Muscle of back (tissue), 13 donors: ENCODE measurements at places on chromosomes 2 and 18. TPM values are rescaled to one million over a fixed set of nuclear protein-coding genes. Genes with fewer than 3 reads are reported as not detected.

The DCC gene
- polyA plus RNA-seq, result 0.62 TPM

The MARS2 gene
- 4.1 TPM for polyA plus RNA-seq

The IKZF2 gene
- polyA plus RNA-seq, result 3.8 TPM

GRCh38 chr2:142819411-142819810, 58.1 kb upstream of the KYNU start:
- DNase-seq, result no peak

DNA sequence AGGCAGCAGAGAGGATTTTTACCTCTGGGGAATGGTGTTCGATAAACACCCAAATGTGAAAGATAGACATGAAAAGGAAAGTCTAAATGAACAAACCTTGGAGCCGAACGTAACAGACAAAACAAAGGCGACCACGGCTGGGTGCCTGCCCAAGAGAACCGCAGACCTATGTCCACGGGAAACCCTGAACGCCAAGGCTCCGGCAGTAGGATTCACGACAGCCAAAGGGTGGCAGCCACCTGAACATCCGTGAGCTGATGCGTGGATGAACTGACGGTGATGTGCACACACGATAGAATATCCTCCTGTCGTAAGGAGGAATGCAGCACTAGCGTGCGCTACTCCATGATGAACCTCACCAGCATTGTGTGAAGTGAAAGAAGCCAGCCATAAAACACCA, 85.6 kb downstream of the MBP start:
- DNase-seq, result no peak

DNA sequence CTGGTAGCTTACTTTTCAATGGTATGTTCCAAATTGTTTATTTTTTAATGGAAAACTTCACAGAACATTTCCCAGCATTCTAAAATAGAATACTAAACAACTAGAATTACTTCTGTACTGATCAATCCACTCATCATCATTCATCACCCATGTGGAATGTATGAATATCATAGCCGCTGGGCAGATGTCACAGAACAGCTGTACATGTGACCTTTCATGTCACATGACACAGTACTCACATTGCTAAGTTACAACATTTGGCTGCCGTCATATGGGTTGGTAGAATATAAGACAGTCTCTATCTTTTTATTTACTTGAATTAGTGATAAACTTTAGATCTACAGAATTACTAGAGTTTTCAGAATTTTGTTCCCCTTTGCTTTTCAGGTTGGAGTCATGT, 387.6 kb downstream of the ZEB2 start:
- DNase-seq, result no peak

DNA sequence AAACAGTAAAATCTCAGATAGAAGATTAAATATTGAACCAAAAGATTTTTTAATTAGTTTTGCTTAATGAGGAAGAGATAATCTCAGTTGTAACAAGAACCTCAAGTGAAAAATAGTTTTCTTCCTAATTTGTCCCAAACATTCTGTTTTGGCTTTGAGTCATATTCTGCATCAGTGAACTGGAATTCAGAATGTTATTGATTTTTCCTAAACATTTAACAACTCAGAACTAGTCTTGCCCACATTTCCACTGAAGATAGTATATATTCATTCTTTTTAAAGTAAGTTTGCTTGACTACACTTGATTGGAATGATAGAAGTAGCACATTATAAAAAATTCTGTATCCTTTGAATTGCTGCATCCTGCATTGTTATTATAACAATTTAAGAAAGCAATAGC, 85.7 kb upstream of the UGP2 start:
- peak; percentile 68 for DNase-seq

DNA sequence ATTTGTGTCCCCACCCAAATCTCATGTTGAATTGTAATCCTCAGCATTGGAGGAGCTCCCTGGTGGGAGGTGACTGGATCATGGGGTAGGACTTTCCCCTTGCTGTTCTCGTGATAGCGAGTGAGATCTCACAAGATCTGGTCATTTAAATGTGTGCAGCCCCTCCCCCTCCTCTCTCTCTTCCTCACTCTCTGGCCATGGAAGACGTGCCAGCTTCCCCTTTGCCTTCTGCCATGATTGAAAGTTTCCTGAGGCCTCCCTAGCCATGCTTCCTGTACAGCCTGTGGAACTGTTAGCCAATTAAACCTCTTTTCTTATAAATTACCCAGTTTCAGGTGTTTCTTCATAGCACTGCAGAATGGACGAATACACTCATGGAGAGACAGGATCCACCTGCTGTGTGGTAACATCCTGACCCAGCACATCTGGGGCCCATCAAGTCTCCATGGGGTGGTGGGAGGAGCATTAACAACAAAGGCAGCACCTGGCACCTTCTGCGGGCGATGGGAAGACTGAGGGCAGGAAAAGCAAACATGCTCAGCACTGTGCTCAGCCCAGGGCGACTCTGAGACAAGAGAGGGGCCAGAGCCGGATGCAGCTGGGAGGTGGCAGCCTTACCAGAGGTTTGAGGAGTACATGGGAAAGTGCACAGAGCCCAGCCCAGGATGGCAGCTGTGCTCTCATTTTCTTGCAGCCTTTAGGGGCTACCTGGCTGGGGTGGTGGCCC, 16.2 kb upstream of the ALPP start:
- no peak for DNase-seq

DNA sequence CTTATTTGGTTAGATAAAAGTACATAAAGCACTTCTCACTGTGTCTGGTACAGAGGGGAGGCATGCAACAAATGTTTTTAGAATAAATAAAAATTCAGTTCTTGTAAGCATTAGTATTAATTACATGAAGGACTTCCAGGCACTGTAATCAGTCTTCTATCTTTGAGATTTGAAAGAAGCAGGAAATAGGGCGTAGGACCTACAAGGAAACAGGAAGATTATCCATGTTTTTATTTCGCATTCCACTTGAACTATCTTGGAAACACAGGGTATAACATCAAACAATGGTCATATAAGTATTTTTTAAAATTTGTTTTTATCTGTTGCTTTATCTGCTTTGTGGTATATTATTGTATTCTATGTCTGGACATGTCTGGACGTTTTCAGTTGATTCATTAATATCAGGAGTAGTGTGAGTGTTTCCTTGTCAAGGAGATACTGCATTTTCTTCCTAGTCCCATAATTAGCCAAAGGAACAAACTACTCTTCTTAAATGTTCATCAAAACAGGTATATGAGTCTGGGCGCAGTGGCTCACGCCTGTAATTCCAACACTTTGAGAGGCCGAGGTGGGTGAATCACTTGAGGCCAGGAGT, 32.5 kb downstream of the BMPR2 start:
- DNase-seq, result no peak

DNA sequence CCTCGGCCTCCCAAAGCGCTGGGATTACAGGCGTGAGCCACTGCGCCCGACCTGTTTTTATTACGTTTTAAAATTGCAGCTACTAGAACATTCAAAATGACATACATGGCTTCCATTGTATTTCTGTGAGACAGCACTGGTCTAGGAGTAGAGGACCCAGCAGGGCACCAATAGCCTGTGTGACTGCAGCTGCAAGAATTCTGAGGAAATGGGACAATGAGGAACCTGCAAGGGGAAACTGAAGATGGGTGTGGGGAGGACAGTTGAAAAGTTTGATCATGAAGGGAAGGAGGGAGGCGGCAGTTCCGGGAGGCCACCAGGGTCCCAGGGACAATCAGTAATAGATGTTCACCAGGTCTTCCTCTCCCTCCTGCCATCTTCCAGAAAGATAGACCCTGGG, 13.9 kb upstream of the DNPEP start:
- no peak for DNase-seq

- no peak for DNase-seq
Observed at GRCh38 chr2:218991674-218992168, 1.5 kb downstream of the CRYBA2 start.

DNA sequence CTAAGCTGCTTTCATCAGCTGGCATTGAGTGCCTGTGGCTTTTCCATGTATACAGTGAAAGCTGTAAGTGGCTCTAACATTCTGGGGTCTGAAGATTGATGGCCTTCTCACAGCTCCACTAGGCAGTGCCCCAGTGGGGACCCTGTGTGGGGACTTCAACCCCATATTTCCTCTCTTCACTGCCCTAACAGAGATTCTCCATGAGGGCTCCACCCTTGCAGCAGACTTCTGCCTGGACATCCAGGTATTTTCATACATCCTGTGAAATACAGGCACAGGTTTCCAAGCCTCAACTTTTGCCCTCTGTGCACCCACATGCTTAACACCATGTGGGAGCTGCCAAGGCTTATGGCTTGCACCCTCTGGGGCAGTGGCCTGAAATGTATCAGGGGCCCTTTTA, 188.2 kb upstream of the SYT4 start:
- DNase-seq, result no peak

DNA sequence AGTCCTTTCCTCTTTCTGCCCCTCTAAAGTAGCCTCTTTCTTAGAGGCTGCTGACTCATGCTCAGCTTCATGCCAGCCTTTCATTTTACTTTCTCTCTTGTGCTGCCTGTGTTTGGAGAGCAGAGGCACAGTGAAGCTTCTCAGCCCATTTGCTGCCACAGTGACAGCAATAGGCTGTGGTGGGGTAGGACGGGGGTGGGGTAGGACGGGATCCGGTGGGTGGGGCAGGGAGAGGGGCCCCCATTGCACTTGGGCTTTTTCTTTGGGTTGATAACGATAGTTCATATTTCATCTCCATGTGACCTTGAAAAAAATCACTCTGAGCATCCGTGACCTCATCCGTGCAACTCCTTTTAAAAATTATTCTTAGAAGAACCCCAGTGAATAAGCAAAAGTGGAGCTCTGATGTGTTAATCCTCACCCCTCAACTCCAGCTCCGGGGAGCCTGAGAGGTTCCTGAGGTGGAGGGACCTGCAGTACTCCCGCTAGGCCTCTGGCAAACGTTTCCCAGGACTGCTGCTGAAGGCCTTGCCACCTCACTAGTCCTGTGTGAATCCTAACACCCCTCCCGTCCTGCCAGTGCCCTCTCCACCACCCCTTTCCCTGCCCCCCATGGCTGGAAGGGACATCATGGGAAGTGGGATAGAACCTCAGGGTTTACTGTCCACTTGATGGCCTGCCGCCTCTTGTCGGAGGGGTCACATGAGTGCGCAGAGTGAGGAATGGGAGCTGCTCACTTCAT, 70.8 kb downstream of the INPP4A start:
- DNase-seq, result no peak

DNA sequence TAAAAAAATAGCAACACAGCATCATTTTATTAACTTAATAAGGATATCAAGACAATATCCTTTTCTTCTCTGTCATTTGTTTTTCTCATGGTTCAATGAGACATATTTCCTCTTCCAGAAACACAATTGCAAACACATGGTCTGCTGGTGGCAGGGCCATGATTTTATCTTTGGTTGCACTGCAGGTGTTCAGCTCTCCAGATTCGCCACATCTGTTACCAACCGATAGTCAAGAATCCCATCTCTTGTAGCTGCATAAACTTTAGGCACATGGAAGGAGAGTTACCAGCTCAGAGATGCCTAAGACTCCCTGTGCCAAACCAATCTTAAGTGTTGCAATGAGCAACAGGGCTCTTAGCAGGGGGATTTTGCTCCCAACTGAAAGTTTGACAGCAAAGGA, 1303.2 kb upstream of the CELF4 start:
- DNase-seq, result no peak

DNA sequence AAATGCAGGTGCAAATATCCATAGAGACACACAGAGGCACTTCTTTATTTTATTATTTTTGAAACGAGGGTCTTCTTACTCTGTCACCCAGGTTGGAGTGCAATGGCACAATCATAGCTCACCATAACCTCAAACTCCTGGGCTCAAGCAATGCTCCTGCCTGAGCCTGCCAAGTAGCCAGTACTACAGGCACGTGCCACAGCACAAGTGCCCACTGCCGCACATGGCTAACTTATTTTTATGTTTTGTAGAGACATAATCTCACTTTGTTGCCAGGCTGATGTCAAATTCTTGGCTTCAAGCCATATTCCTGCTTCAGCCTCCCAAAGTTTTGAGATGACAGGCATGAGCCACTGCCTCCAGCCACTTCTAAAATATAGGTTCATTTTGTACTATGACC, 537.6 kb downstream of the THSD7B start:
- DNase-seq, result no peak

- no peak for DNase-seq
Observed at GRCh38 chr2:68152681-68153347, 4.9 kb upstream of the PNO1 start.

DNA sequence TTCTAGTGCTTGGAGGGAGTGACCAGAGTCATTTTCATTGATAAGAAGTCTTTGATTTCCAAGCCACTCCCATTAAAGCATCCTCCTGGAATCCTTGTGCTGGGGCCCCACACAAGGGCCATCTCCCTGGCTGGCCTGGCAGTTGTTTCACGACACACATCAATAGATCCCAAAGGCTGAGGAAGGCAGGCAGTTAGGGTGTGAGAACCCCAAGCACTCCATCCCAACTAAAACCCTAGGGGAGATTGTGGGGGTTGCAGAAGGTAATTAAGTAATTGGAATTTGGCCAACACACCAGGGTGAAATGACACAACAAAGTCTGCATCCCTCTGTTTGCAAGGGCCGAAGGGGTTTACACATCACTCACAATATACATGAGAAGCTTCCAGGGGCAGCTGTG, 578.1 kb upstream of the SYT4 start:
- DNase-seq, result no peak

DNA sequence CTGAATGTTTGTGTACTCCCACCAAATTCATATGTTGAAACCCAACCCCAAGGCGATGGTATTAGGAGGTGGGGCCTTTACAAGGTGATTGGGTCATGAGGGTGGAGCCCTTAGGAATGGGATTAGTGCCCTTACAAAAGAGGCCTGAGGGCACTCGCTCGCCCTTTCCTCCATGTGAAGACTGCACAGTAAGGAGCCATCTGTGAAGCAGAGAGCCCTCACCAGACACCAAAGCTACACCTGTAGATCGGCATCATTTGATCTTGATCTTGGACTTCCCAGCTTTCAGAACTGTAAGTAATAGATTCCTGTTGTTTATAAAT, 62.9 kb upstream of the FZD7 start:
- no peak for DNase-seq

DNA sequence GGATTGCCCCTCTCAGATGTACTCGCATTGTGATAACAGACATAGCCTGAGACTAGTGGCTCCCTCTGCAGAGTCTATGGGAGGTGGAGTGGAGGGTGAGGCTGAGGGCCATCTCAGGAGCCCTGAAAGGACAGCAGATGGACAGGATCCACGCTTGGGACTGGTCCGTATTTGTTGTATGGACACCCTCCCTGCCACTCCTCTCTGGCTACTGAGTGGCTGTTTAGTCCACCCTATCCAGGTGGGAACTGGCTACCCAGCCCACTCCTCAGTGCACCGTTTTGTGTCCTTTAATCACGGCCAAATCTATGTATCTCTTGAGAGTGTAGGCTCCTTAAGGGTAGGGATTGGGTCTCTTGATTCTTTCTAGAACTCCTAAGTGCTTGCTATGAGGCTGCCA, 4.5 kb upstream of the GLI2 start:
- no peak for DNase-seq
